CD8-positive, alpha-beta memory T cell (primary cell): ENCODE measurements at places on chromosomes 2 and 18.

- DNase-seq: no peak
Observed at GRCh38 chr2:217438821-217439220, 564.0 kb downstream of the TNS1 start.

DNA sequence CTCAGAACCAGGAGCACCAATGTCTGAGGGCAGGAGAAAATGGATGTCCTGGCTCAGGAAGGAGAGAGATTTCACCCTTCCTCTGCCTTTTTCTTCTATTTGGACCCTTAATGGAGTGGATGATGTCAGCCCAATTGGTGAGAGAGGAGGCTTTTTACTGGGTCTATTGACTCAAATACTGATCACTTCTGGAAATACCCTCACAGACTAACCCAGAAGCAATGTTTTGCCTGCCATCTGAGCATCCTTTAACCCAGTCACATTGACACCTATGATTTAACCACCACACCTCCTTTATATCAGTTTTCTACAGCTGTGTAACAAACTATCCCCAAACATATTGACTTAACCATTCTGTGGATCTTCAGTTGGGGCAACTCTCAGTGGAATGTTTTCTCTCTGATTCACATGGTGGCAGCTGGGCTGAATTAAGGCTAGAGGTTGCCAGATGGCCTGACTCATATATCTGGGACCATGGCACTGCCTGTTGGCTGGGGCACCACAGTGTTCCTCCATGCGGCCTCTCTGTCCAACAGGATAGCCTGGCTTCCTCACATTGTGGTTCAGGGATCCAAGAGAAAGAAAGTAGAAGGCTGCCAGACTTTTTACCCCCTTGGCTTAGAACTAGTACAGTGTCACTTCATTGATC, 18.2 kb upstream of the MBOAT2 start:
- DNase-seq: no peak

DNA sequence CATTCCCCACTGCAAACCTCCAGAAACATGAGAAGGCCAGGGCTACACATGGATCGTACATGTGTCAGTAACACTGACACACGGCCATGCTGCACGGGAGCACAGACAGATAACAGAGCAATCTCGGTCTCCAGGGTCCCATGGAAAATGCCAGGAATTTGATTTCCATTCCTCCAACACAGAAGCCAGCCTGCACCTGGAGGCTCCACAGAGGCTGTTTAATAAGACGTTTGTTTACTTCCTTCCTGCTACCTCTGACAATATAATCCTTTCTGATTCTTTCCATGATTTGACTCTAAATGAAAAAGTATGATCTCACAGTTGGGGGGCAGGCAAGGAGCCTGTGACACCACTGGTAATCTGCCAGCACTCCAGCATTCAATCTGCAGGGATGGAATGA, 210.9 kb upstream of the DDX18 start:
- DNase-seq: no peak

- no peak for DNase-seq
Observed at GRCh38 chr2:118535171-118535817, 312.2 kb downstream of the EN1 start.

DNA sequence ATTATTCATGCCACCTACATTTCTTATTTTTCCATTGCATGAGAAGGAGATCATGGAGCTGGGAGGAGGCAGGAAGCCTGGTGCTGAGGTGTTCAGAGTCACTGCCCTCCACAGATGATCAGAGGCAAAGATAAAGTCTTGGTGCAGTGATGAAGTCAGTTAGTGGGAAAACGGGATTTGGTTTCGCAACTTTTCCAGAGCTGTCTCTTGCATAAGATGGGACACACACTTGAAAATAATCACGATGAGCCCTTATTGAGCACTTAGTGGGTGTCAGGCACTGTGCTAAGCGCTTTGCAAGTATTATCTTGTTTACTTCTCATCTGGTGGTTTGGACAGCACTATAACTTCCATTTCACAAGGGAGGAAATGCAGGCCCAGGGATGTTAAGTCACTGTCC, 222.1 kb upstream of the SMAD2 start:
- DNase-seq: no peak
